Activated CD8-positive, alpha-beta memory T cell treated with anti-CD3 and anti-CD28 coated beads for 1 hour (primary cell): ENCODE measurements at places on chromosomes 12 and 14.
A peak's percentile ranks its signal among the peaks of the same experiment; 100 is the strongest.

DNA sequence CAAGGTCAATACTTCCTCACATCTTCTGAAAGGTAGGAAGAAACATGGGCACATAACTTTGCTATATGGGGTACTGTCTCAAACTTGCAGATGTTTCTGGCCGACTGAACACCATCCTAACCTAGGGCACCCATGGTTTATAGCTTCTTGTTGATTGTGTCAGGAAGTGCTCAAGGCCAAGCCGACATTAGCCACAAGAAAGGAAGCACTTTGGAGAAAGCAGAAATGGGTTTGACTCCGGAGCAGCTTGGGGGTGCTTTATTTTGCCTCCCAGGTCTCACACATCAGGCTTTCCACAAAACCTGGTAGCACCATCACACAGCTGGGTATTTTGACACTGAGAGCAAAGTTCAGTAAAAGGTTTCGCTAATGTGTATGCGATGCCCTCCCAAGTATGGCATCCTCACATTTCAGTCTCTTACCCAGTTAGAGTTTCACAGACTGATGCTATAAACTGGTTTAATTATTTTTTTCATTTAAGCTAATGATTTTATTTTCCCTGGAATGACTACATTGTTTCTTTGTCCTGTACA, 25.2 kb upstream of the BHLHE41 start:
- no peak for DNase-seq

GRCh38 chr14:88908216-88908615, 83.8 kb downstream of the TTC8 start:
- no peak for DNase-seq

GRCh38 chr14:24256960-24257359, 6.0 kb downstream of the TGM1 start:
- DNase-seq = no peak

DNA sequence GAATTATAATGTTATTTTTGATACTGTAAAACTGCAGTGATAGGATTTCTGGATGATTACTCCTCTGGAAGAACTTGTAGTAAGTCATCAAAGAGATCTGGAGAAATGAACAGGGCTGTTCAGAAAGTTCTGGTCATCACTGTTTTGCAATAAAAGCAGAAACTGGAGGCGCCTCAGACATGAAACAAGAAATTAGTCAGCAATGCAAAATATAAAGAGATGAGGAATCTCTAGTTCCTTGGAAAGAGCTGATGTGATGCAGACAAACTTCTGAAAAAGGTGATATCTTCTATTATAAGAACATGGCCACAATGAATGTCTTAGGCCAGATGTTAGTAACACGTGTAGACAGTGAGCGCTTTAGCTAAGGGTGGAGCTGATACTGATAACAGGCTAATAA, 9.5 kb downstream of the ACIN1 start:
- no peak for DNase-seq

GRCh38 chr12:64656429-64656828, 46.1 kb downstream of the RASSF3 start:
- DNase-seq = no peak

- no peak for DNase-seq
Measured at GRCh38 chr12:29216797-29217575, 67.9 kb downstream of the FAR2 start.

DNA sequence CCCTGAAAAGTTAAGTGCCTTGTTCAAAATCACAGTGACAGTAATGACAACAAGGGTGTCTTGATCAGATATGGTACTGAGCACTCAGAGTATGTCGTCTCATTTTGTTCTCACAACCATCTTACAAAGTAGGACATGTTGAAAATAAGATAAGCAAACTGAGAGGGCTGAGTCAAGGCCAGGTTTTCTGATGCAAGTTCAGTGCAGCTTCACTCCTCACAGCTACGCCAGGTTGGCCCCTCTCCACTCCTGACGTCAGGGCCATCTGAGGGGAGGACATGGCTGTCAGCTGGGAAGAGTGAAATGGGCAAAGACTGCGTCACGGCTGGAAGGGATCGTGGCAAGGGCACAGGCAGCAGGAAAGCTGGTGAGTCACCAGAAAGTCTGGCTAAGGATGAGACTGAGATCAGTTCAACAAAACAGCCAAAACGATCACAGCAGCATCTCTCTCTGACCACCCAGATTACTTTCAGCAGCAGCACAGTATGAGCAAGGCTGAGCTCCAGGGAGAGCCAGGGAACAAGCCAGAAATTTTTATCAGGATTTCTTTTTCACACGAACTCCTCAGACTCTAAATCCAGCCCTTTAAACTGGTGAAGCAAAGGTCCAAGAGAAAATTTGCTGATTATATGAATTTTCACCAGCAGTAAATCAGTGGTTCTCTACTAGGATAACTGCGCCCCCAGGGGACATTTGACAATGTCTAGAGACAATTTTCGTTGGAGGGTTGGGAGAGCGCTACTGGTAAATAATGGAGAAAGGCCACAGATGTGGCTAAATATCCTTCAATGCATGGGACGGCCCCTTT, 297.9 kb upstream of the AMIGO2 start:
- DNase-seq = no peak

DNA sequence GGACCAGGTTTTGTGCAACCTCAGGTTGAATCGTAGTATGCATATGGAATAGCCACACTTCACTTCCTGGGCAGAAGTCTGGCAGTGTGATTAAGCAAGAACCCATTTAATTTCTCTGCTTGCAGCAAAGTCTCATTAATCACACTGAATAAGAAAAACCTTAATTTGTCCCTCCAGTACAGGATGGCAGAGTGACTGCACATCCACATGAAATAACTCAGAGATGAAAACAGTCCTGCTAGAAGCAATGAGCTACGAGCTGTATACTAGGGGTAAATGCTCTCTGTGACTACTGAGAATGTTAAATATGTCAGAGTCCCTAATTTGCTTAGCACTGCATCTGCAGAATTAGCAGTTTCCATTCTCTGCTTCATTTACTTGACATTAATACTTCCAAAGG, 88.9 kb downstream of the ACSS3 start:
- no peak for DNase-seq

GRCh38 chr14:85438481-85438942, 91.4 kb upstream of the FLRT2 start:
- no peak for DNase-seq

DNA sequence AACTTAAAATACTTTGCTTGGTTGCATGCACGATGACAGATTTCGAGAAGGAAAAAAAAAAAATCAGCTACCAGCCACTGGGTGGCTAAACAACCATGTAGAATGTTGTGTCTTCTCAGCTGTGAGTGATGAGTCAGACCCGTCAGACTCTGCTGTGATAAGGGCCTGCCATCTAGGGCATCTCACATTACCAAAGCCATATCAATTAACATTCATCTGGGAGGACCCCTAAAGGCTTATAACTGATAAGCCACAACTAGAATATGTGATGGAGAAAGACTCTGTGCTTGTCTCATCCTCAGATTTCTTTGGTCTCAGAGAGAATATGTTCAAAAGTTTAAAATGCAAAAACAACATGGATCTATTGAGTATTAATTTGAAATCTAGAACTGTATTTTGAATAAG, 111.5 kb downstream of the PAX9 start:
- DNase-seq = no peak

- no peak for DNase-seq
Measured at GRCh38 chr14:93749076-93749420, 39.2 kb downstream of the PRIMA1 start.

- no peak for DNase-seq
Measured at GRCh38 chr14:67622675-67623074, 3.0 kb downstream of the ARG2 start.

- no peak for DNase-seq
Measured at GRCh38 chr14:22583994-22584393, 5.0 kb downstream of the DAD1 start.

DNA sequence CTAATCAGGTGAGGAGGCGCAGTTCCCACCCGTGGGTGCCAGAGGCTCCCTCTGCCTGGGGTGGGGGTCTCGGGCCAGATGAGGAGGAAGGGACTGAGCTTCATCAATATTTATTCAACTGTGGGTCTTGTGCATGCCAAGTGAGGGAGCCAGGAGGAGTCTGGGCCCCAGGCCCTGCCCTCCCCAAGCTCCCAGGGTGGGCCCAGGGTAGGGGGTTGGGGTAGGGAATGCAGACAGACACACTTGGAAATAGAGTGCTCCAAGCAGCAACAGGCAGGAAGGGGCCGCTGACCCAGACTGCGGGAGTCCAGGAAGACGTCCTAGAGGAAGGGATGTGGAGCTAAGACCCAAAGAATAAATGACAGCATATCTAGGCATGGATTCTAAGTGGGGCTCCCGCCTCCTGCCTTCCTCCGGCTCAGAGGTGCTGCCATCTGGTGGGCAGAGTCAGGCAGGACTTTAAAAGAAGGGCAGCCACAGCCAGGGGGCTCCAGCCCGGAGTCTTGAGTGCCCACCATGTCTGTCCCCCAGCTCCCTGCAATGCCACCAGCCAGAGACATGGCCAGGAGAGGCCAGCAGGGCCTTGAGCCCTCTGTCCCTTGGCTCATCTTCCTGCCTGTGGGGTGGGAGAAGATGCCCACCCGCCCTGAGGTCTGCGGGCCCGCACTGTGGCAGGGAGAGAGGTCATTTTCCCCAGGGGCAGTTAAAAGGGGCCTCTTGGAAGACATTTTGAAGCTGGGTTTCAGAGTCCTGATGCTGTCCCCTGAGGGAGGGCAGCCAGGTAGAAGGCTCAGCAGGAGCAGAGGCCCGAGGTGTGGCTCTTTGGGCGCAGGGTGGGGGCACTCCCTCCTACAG, 70.1 kb downstream of the PHETA1 start:
- peak; percentile 25 for DNase-seq

DNA sequence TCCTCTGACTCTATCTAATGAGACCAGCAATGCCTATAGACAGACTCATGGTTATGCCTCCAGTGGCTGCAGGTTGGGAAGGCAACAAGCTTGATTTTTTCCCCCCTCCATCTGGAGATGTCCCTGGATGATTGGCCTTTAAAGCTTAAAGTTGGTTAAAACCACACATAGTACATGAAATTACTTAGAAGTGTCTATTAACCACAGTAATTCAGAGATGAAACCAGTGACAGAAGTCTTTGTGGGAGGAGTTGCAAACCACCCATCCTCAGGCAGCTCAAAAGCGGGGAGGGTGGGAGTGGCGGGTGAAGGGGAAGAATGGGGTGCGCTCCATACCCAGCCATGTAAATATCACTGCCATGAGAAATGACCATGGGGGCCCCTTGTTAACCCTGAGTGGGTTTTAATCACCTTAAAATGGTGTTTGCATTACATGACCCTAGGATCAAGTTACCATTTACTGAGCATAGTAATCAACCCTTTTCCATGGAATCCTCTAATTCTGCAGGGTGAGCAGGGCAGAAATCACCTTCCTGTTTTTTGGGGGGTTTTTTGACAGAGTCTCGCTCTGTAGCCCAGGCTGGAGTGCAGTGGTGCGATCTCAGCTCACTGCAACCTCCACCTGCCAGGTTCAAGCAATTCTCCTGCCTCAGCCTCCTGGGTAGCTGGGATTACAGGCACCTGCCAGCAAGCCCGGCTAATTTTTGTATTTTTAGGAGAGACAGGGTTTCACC, 133.5 kb downstream of the FOXN3 start:
- DNase-seq = no peak

DNA sequence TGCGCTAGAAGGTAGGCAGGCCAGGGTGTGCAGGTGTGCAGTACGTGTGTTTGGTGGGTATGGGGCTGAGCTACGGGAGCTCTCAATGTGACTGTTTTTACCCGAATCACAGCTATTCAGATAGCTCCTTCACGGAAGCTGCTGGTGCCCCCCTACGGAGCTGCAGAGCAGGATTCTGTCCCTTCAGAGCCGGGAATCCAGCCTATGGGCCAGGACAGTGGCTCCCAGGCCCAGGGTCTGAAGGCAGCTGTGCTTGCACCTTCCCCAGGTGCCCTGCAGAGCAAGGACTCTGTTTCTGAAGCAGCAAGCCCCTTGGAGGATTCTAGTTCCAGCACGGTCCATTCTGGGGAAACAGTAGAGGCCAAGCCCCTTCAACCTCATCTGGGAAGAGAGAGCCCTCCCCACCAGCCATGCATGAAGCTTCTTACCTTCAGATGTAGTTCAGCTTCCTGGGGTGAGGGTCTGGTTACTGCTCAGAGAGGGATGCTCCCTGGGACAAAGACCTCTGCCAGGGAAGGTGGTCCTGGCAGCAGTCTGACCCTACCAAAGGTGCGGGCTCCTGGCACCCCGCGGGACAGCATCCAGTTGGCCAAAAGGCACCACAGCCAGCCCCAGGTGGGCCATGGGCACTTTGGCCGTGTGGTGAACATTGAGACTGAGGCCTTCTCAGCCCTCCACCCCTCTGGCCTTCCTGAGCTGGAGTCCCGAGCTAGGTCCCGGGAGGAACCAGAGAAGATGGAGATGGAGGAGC, 29.1 kb downstream of the PLEKHH1 start:
- DNase-seq = no peak

DNA sequence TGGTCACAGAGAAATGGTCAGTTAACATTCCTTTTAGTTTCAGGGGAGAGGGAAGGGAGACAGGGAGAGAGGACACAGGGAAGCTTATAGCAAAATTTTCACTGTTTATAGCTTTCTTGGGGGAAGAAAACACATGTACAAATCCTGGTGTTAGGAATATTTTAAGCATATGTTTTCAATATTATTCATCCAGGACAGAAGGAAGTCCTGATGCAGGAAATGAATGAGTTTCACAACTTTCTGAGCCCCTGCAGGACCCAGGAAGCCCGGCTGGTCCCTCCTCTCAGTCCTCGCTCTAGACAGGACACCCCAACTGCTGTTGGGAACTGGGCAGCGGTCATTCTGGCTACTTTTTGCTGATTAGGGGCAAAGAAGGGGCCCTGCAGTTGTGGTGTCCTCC, 71.1 kb upstream of the ZDHHC17 start:
- no peak for DNase-seq

- DNase-seq = no peak
Measured at GRCh38 chr14:59537476-59537875, 39.1 kb downstream of the CCDC175 start.

GRCh38 chr12:27913999-27914614, 58.4 kb downstream of the PTHLH start:
- DNase-seq = no peak

DNA sequence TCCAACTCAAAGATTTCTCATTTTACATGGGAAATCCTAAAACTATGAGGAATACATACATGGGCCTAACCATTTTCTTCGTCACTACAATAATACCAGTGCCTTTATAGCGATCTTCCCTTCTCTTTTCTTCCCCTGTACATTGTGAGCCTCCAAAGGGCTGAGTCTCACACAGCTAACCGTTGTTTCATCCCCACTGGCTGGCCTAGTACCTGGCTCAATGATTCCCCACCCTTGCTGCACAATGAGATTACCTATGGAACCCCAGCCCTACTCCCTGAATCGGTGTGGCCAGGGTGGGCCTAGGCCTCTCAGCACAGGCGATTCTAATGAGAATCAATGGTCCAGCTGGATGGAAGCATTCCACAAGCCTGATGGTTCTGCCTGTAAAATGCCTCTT, 16.1 kb downstream of the PPTC7 start:
- no peak for DNase-seq

- no peak for DNase-seq
Measured at GRCh38 chr14:60067882-60068281, 23.8 kb upstream of the PCNX4 start.

- no peak for DNase-seq
Measured at GRCh38 chr12:56628671-56629458, 1.3 kb downstream of the BAZ2A start.

- DNase-seq = no peak
Measured at GRCh38 chr12:23523339-23523738, 426.1 kb downstream of the SOX5 start.
